ENCODE measurements at places on chromosomes 12 and 14.

- no peak for DNase-seq
Measured at GRCh38 chr12:82574191-82574590, 112.5 kb upstream of the TMTC2 start.

GRCh38 chr12:68854078-68854468, 46.1 kb downstream of the MDM2 start:
- no peak for DNase-seq

GRCh38 chr14:90274808-90275457, 18.6 kb downstream of the PSMC1 start:
- no peak for DNase-seq

DNA sequence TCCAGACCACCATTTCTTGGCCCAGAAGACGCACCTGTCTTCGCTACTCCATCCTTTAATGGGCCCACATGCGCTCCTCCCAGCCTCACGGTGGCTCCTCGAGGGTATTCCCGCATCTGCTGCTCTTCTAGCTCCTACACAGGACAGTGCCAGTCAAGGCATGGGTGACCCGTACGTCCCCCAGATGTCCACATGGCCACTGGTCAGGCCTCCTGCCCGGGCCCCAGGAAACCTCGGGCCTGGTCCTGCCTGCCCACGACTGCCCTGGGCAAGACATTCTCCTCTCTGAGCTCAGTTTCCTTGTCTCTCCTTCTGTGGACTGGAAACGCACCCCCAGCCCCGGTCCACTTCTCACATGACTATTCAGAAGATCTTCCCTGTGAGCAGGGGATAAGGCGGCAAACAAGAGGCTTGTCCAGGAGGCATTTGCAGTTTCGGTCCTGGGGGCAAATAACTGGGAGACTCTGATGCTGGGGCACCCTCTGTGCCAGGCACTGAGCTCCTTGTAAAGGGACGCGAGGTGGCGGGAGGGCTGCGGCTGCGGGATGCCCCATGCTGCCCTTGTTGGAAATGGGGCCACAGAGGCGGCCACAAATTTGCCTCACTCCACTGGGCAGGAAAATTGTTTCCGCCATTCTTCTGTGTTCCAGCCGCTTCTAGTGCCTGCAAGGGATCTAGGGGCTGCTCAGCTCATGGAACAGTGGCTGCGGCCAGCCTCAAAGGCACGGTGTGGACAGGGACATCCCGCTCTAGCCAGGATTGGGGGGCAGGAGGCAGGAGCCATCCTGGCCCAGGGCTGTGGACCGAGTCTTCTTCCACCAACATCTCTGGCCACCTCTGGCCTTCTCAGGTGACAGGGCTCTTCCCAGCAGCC, 6.8 kb upstream of the BEGAIN start:
- DNase-seq, result no peak

- DNase-seq, result no peak
Measured at GRCh38 chr12:6827437-6827911, 733 bp upstream of the P3H3 start.

DNA sequence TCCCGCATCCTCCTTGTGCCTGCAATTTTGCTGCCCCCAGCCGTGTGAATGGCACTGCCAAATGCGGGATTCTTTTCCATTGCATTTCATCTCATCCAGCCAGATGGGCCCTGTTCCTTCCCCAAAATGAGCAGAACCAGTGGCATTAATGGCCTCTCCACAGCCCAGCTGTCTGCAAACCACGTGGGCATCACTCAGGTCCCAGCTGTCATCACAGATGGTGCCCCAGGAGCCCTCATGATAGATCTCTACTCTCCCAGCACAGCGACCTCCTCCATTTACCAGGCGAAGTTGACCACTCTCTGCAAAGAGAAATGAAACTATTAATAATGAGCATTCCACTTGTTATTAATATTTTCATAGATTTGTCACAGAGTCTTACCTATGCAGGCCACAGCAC, 17.1 kb downstream of the CD163 start:
- no peak for DNase-seq

DNA sequence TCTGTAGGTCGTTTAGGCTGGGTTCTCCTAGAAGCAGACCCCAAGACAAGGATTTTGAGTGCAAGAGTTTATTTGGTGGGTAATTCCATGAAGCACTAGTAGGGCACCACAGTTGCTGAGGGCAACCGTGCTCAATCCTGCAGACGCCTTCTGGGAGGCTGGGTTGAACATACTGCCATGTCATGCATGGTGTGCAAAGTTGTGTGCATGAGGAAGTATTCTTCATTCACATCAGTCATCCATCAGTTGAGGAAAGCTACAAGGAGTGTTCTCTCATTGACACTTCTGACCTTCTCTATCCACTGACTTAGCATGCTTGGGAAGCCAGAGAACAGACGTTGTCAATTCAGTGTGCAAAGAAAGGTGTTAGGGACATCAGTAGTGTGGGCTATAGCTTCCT, 179.2 kb downstream of the PTPN11 start:
- no peak for DNase-seq

DNA sequence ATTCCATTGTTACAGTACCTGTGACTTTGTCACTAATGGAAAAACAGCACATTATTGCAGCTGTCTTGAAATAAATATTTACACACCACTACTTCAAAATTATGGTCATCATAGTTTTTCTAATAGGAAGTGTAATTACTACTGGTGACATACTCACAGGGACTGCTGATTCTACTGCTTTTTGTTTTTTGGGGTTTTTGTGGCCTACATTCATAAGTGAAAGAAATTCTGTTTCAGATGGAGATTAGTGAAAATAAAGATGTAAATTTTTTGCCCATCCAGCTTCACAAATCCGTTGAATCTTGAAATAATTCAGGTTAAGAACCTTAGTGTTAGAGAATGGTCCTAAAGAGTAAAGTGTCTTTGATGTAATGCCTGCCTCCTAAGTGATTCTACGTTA, 17.5 kb downstream of the KNTC1 start:
- DNase-seq, result no peak

- DNase-seq, result no peak
Measured at GRCh38 chr14:71488703-71489191, 443.5 kb upstream of the RGS6 start.

DNA sequence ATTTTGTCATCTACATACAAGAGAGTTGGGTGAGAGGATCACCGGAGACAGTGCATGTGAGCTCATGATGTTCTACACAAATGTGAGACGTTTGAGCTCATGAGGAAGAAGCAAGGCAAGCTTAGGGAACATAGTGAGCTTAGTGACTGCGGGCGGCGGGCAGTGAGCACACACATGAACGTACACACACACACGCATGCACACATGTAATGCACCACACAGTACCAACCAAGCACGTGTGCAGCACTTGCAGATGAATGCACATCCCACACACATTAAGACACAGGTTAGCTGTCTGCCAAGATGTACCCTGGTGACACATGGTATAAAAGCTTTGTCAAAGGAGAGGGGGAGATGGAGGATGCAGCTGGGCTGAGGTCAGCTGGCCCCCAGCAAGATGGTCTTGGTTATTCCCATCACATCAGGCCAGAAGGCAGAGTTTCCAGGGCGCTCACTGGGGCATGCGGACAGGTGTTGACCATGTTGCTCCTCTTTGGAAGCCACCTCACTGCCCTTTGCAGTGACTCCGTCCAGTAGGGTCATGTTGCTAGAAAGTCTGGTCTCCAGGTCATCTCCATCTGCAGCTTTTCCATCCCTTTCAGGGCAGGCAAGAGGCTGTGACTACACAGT, 8.7 kb upstream of the CACNA2D4 start:
- no peak for DNase-seq

DNA sequence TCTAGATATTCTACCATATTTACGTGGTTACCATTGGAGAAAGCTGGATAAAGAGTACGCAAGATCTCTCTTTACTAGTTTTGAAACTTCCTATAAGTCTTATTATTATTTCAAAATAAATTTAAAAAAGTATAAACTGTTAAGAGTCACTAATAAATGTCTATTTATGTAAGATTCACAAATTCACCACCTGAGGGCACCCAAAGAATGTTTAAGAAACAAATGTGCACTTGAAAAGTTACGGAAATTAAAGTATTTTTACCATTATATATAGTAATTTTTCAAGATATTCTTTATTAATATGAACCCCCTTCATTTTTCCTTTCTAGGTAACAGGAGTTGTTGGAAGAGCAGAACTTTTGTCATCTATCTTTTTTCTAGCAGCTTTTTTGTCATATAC, 11.9 kb downstream of the TMTC3 start:
- DNase-seq, result no peak

GRCh38 chr12:57611108-57611826, at the start of gene ARHGEF25:
TSS of gene ARHGEF25 (plus strand) at chr12:57611435. CDS start at chr12:57611895, 460 bp downstream.
- DNase-seq, result peak; percentile 62

- DNase-seq, result no peak
Measured at GRCh38 chr12:50016501-50017475, 8.5 kb downstream of the RACGAP1 start.

DNA sequence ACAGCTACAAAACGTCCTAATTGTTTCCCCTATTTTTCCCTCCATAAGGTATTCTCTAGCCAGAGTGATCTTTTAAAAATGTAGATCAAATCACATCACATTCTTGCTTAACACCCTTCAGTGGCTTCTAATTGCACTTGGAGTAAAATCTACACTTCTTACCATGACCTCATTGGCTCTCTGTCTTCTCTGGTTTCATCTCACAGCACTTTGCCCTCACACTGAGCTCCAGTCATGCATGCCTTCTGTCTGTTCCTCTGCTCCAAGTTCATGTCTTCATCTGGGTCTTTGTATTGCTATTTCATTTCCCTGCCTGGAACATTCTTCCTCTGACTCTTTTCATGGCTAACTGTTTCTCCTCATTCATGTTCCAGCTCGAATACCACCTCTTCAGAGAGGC, 220.4 kb upstream of the GARIN6 start:
- no peak for DNase-seq

DNA sequence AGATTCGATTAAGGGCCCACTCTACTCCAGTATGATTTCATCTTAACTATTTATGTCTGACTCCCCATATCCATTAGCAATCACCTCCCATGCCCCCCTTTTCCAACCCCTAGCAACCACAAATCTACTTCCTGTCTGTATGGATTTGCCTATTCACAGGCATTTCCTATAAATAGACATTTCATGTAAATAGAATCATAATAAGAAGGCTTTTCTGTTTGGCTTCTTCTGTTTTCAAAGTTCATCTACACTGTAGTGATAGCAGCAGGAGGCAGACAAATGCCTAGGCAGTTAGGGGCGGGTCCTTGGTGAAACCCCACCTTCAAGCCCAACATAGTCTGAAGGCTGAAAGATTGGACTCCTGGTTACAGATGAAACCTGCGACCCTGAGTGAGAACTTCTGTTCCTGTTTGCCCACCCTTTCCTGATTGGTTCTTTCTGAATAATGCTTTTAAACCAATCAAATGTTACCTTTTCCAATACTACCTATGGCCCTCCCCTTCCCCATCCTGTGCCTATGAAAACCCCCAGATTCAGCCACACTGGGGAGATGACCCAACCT, 62.1 kb upstream of the HECTD1 start:
- no peak for DNase-seq

DNA sequence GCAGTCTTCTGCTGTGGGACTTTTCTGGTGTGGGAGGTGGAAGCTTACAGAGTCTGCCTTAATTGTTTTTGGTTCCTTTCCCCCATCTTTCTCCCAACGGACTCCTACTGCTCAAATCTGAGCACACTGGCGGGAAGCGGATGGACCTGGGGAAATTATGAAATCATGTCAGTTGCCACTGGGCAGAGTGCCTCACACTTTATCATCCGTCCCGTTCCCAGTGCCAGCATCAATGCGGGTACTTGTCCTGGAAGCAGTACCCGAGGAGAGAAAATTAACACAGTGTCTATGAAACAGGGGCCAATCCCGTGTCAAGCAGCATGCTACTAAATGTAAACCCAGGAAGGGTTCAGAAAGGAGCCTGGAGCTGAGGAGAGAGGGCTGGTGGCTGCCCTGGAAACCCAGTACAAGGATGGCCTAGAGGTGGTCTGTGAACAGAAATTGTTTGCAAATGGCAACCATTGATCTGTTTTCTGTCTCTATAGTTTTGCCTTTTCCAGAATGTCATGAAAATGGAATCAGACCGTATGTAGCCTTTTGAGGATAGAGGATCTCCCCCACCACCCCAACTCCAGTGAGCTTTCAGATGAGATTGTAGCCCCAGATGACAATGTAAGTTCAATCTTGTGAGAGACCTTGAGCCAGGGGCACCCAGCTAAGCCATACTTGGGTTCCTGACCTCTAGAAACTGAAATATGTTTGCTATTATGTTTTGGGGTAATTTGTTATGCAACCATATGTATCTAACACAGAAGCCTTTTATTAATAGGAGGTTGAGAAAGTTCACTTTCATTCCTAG, 908 bp upstream of the CDKL1 start:
- DNase-seq, result no peak

- DNase-seq, result no peak
Measured at GRCh38 chr14:20597108-20597507, 5.9 kb upstream of the RNASE12 start.

DNA sequence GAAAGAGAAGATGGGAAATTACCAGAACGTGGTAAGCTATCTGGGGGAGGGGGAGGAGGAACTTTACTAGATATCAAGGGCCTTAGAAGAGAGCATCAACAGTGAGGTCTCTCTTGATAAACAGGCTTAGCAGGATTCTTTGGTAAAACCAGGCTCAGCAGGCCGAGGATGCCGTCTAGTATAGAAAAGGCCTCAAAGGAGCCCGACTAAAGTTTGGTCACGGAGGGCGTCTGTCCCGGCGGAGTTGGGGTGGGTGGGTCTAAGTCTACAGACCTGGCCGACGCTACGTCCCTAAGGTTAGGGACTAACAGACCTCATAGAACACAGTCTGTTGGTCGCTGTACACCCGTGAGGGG, 538 bp upstream of the TIGAR start:
- DNase-seq, result peak; percentile 32

GRCh38 chr14:69713209-69713781, 53.6 kb upstream of the SRSF5 start:
- DNase-seq, result peak; percentile 67

- DNase-seq, result no peak
Measured at GRCh38 chr14:36820901-36821300, 159.2 kb downstream of the PAX9 start.

- DNase-seq, result no peak
Measured at GRCh38 chr12:29844667-29845066, 60.9 kb upstream of the TMTC1 start.

DNA sequence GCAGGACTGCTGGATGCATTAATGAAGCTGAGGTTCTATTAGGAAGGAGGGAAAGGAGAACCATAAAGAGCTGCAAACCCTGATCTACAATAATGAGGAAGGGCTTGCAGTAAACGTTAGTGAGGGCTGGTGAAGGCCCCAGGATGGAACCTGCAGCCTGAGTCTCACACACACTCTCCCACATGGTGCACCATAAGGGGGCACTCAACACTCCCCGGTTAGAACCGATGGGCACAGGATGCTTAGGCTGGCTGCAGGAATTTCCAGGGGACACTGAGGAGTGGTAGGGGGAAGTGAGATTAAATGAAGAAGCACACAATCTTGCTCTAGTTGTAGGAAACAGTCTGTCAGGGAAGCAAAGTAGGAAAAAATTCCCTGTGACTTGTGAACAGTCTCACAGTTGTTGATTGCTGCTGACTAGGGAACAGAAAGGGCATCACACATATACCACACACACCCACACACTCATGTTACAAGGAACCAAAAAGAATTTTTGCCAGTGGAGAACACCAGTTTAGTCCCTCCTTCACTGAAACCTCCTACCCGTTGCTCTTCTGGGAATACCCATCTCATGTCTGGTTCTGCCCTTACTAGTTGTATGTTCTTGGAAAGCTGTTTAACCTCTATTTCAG, 56.2 kb upstream of the FERMT2 start:
- DNase-seq, result no peak
